ENCODE measurements at places on chromosomes 12 and 14.

DNA sequence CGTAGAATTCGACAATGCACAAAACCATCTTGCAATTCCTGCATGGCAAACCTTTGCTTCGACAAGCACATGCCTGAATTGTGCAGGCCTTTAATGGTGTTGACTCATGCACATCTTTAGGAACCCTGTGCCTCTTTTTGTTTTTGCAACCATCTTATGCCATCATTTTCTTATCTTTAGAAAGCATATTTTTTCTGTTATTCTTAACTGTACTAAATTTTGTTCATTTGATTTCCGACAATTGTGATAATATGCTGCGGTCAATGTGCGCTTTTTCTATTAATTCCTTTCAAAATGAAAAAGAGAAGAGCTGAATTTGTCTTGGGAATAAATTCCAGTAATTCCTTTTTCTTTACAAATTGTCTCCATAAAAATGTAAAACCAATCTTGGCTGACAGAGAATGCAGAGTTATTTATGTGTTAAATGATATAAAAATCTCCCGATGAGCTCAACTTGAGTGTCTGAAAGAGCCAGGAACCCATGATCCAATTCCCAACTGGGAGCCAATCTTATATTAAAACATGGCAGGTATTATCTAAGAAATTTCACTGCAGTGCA lies 20.1 kb upstream of the CDK17 start:
- no peak for DNase-seq

- no peak for DNase-seq
These were observed 84.0 kb downstream of the ACTN1 start for GRCh38 chr14:68894802-68895703.

GRCh38 chr12:93003531-93004239 lies 74.6 kb upstream of the EEA1 start:
- no peak for DNase-seq

DNA sequence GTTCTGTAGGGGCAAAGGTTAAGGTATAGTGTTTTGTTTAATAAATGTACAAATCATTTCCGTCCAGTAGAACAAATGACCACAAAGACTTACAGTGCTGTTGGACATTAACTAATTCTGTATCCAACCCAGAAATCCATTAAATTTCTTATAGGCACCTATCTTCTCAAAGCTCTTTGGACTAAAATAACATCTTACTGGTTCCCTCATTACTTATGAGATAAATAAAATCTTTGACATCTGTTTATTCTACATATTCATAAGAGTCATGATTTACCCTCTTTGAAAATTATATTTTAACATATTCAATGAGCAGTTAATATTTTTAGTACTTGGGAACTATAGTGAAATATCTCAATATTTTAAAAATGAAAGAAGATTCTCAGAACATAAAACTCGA lies 102.7 kb upstream of the G2E3 start:
- DNase-seq = no peak

GRCh38 chr12:24996102-24996797 lies 47.3 kb upstream of the BCAT1 start:
- no peak for DNase-seq
